Fibroblast of upper back skin (primary cell): ENCODE measurements at places on chromosomes 4 and X.

GRCh38 chrX:134158821-134159512 lies 78.0 kb upstream of the CCDC160 start:
- no peak for DNase-seq

DNA sequence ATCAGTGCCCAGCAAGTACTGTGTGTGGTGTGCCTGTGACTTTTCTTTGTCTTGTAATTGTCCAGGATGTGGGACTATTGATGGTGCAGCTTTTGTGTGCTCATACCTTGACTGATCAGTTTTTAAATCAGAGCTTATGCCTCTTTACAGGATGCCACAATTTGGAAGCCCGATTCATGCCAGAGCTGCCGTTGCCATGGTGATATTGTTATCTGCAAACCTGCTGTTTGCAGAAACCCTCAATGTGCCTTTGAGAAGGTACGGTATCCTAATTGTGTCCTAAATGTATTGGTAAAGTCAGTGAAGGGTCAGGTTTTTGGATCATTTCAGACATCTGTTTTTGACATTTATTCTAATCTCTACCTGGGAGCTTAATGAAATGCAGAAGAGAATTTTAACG lies 180.2 kb downstream of the FRAS1 start:
- DNase-seq = no peak

GRCh38 chr4:78654807-78655206 lies 103.2 kb downstream of the ANXA3 start:
- DNase-seq = peak; percentile 89

GRCh38 chr4:187480146-187481145 lies 515.1 kb upstream of the ZFP42 start:
- peak; percentile 16 for DNase-seq

GRCh38 chr4:177100307-177100706 lies 209.4 kb upstream of the NEIL3 start:
- DNase-seq = no peak

DNA sequence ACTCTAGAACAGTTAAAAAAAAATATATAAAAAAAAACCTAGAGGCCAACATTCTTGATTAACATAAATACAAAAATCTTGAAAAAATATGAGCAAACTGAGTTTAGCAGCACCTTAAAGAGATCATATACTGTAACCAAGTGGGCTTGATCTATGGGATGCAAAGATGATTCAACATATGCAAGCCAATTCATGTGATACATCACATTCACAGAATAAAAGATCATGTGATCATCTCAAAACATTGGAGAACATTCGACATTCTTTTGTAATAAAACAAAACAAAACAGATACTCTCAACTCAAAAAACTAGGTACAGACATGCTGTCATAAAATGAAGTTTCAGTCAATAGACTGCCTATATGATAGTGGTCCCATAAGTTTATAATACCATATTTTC lies 165.4 kb upstream of the NDST4 start:
- no peak for DNase-seq

DNA sequence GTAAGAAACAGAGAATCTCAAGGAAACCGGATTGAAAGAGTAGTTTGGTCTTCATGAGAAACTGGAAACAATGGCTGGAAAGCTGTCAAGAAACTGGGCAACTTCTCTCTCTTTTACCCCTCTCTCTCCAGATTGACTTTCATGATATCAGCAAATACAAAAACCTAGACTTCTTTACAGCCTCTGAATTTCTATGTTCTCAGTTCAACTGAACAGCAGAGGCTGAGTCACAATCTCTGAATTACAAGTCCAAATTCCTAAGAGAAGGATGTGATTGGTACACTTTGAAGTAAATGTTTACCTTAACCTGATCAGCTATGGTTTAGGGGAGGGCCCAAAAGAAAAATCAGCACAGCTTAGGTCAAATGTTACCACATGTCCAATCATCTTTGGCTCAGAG lies 974.9 kb downstream of the RPA4 start:
- DNase-seq = peak; percentile 42

- DNase-seq = no peak
These were observed 134.8 kb upstream of the SLC4A4 start for GRCh38 chr4:71204056-71204455.

DNA sequence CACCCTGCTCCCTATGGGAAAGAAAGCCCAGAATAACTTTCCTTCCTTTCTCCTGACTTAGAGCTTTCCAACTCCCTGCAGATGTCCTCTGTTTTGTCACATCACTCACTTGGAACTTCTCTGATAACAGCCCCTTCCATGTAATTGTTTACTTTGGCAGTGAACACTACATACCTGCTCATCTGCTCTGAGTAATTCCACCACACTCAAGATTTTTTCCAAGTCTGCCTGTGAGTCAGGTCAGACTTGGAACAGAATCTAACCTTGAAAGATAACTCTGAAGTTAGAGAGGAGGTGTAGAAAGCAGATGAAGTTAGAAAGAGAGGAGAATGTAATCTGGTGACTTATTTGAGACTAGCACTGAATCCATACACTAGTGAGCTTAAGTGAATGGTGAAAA lies 7.4 kb downstream of the MAGEB10 start:
- DNase-seq = peak; percentile 54

GRCh38 chr4:123785538-123785937 lies 388.9 kb downstream of the SPRY1 start:
- DNase-seq = peak; percentile 93

DNA sequence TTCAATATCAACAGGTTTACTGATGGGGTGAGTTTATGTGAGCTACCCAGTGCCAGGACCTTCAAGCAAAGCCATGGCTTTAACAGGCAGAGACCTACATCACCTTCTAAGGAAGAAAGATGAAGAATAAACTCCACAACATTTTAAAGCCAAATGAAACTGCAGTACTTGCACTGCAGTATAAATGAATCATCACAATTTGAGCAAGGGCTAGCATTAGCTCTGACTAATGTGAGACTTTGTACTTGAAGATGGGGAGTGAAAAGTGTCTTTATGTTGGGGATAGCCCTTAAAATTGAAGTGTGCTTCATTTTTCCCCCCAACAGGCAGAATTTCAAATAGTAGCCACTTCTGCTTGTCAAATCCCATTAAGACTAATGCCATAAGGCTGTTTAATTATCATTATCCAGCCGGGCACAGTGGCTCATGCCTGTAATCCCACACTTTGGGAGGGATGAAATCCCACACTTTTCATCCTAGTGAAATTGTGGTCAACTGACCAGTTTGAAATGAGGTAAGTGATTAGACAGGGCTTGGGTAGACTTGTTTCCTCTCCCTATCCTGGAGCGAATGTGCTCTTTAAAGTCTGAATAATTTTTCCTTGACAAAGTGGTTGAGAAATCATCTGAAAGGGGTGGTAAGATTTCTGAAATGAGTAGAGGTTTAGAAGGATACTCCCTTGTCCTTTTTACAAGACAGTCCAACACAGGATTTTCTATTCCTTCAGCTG lies 27.2 kb upstream of the GPR34 start:
- DNase-seq = peak; percentile 22

DNA sequence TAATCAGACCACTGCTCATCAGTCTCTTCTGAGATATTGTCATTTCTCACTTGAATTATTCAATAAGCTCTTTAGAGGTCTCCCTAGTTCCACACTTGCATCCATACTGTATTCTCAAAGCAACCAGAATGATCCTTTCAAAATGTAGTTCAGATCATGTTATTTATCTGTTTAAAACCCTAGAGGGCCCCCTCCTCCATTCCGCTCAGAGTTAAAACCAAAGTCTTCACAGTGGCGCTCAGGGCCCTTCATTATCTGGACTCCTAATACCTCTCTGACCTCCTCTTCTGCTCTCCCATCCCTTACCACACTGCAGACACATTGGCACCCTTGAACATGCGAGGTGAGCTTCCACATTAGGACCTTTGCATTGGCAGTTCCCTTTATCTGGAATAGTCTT lies 32.7 kb upstream of the HPGDS start:
- DNase-seq = no peak

DNA sequence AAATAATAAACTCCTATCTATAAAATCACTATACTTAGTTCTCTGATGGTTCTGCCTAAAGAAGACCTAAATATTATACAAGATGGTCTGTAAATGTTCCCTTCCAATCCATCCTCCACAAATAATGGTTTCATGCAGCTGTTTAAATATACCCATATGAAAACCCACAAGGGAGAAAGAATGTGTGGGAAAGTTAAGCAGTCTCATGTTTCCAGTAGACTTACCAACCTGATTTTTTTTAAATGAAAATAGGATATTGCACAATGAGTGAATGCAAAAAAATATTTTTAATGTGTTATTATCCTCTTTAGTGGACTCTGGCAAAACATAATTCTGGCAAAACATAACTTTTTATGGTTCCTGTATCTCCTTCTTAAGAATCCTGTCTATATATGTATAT lies 23.3 kb downstream of the CAMK2D start:
- DNase-seq = peak; percentile 77

- no peak for DNase-seq
These were observed 3.1 kb downstream of the MTMR1 start for GRCh38 chrX:150696331-150696730.

- peak; percentile 87 for DNase-seq
These were observed 115.8 kb upstream of the BMPR1B start for GRCh38 chr4:94641702-94642560.

GRCh38 chrX:84144991-84145390 lies 43.0 kb downstream of the RPS6KA6 start:
- no peak for DNase-seq

- peak; percentile 19 for DNase-seq
These were observed 66.1 kb downstream of the NR3C2 start for GRCh38 chr4:148376151-148376550.

GRCh38 chrX:119775517-119776238 lies 15.8 kb downstream of the RPL39 start:
- no peak for DNase-seq

DNA sequence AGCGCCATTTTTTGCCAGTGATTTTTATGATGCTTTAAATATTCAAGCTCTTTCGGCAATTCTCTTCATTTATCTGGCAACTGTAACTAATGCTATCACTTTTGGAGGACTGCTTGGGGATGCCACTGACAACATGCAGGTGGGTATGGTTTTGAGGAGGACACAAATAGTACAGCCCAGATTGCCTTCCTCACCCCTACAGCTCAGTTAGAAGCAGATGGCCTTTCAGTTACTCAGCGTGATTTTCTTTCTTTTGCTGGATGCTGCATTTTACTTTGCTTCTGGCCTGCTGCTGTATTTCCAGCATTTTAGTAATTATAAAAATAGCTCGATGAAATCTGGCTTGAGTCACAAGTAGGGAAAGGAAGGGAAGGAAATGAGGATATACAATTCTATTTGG lies 114.7 kb downstream of the SLC4A4 start:
- DNase-seq = no peak

- no peak for DNase-seq
These were observed 7.9 kb downstream of the TKTL1 start for GRCh38 chrX:154303476-154303875.

DNA sequence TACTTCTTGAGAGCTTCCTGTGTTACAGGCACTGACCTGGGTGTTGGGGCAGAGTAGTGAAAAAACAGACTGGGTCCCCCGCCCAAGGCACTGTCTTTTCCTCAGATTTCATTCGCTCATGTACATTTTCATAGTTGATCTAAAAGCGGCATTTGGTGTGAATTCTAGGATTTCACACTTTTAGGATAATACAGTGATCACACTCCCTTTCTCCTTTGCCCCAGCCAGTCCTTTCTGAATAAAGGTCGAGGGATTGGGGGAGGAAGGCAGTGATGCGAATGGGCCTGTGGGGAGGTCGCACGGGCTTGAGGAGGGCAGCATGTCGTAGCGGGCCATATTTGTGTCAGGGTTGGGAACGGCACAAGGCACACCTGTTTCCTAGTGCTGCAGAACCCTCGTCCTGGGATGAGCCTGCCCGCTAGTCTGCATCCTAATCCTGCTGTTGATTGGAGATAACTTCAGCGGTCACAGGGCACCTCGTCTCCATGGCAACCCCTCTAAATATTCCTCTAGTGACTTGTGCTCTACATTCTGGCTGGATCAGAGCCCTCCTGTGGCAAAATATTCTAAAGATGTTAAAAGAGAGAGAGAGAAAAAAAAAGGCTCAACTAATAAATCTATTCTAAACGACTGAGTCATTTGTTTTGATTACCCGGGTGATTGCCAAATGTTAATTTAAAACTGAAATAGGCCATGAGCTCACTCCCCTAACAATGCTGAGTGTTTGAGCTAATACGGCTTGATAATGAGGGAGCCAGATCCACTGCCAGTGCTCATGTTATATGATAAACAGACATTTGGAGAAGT lies 21.8 kb downstream of the FHL1 start:
- DNase-seq = peak; percentile 93

- DNase-seq = no peak
These were observed 141.2 kb upstream of the SCML1 start for GRCh38 chrX:17596061-17596460.

- no peak for DNase-seq
These were observed 78.4 kb downstream of the DRD5 start for GRCh38 chr4:9859810-9860209.
